ENCODE measurements at places on chromosomes 16 and 17.

GRCh38 chr17:8153525-8153956 lies 1.3 kb upstream of the PER1 start:
- ATAC-seq, result peak; percentile 28

GRCh38 chr16:3115561-3115960 lies 3.2 kb downstream of the ZNF205 start:
- ATAC-seq, result no peak

DNA sequence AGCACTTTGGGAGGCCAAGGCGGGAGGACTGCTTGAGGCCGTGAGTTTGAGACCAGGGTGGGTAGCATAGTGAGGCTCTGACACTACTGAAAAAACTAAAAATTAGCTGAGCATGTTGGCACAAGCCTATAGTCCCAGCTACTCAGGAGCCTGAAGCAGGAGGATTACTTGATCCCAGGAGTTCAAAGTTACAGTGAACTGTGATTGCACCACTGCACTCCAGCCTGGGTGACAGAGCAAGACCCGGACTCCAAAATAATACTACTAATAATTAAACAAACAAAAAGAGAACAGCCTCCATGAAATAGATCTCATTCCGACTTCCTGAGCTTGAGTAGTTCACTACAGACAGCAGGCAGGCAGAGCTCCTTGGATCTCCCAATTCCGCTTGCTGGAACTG lies 2.7 kb upstream of the RBBP6 start:
- no peak for ATAC-seq

DNA sequence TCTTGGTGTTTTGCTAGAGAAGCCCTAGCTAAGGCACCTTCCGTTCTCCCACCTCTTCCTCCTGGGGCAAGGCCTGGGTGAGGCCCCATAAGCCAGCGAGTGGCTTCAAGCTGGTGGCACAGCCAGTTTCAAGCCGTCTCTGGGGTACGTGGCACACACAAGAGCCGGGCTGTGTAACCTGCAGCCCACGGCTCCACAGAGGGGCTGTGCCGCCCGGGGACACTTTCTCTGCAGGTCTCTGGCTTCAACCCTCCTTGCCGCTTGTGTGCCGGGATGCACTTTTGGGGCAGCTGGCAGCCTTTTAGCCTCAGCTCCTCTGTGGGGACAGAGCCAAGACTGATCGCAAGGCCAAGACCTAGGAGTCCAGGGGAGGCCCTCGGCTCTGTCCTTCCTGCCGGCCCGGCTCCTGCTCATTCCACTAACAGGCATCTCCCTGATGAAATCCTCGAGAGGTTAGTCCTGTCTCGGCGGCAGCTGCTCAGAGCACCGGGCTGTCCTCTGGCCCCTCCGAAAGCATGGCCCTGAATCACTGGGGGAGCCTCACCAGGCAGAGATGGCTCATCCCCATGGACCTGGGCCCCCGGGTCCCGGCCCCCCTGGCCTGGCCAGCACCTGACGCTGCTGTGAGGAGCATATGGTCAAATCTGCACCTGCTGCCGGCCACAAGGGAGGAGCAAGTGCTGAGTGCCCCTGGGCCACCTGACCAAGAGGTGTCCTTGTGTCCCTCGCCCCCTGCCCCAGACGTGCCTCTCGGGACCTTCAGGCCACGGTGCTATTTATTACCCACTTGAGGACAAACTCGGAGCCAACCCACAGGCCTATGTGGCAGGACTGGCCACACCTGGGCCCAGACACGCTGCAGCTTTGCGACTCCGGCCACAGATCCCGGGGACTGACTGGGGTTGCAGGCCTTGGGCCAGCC lies 98.5 kb downstream of the METRNL start:
- no peak for ATAC-seq

DNA sequence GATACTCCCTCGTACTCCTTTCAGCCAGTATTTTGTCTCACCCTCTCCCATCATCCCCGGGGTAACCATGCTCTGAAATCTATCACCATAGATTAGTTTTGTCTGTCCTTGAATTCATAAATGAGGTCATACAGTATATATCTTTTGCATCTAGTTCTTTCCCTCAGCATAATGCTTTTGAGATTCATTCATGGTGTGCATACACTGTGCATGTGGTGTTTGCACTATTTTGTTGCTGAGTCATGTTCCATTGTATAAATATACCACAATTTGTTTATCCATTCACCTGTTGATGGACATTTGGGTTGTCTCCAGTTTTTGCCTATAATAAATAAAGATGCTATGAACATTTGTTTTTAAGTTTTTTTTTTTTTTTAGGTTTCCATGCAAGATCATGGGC lies 34.2 kb upstream of the NLRP1 start:
- ATAC-seq, result no peak

DNA sequence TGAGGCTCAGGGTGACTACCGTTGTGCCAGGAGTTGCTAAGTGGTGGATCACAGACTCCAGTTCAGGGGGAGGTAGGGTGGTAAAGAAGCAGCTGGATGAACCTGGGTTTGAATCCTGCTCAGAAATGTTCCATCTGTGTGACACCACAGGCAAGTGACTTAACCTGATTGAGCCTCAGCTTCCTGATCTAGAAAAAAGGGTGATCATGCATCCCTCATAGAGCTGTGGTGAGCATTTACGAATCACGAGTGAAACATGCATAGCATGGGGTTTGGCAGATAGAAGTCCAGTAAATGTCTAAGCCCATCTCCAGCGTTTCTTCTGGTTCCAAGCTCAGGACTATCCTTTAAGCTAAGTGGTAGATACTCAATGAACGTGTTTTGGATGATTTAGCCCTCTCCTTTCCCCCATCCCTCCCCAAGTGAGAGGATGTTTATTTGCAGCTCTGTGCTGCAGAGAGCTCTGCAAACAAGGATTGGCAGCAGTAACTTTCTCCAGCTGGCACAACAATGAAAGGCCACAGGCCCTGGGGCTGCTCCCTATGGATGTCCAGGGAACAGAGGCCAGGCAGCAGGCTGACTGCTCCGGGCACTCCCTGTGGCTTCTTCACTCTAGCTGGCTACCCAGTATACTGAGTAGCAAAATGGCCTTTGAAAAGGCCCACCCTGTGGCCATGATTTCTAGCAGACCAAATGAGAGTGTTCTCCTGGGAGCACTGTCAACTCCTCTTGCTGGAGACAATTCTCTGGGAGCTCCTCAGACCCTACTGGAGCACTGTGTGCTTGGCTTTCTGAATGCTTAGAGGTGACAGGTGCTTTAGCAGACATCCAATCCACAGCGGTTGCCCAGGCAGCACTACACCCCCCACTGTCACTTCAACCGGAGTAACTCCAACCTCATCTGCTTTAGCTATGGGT lies 21.3 kb downstream of the CA4 start:
- ATAC-seq, result peak; percentile 42

DNA sequence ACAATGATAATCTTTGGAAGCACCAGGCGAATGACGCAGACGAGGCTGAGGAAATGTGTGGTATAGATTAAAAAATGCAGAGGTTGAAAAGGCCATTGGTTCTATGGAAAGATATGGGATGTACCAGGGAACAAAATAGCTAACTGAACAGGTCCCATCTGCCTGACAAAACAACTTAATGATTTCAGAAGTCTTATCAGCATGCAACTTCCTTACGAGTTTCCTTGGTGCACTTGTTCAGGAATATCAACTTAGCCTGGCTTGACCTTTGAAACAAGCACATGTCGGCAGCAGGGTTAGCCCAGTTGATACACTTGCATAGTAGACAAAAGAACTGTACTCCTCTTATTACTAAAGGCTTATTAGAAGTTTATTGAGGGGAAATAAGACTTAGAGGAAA lies 90.9 kb upstream of the CDH11 start:
- ATAC-seq, result no peak

DNA sequence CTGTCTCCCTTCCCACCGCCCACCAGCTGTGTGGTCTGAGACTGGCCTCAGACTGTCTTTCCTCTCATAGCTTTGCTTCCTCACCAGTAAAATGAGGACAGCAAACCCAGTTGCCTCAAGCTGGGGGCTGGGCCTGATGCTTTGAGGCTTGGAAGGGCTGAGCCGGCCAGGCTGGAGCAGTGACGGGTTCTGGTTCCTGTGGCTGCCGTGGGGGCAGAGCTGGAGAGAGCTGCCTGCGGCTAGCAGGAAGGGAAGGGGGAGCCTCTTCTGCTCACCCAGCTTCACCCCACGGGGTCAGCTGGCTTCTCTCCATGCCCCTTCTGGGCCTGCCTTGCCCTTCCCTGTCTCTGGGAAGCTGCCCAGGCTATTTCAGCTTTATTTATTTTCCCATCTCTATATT lies 23.7 kb downstream of the LASP1 start:
- peak; percentile 63 for ATAC-seq

- ATAC-seq, result peak; percentile 45
Measured at GRCh38 chr17:7560172-7561027, 1.3 kb upstream of the SENP3 start.

DNA sequence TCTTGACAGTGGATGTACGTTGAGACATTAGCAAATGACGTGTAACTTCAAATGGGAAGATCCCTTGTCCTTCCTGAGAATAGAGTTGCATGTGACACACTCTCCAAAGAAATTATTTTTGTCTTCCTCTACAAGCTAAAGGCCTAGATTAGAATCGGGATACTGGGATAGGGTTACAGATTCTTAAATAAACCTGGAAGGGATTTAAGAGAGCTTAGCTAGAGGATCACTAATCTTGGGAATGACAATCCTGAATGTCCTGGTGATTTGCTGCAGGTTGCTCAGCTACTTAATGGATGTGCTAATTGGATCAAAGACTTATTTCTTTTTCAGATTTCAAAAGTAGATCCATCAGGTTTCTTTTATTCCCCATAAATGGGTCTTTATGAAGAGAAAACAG lies 101.9 kb downstream of the KCNJ2 start:
- ATAC-seq, result no peak

GRCh38 chr16:2205104-2205966 lies at the start of gene MLST8:
MLST8 (plus strand) TSS chr16:2205454; CDS start chr16:2206086, 632 bp downstream.
- ATAC-seq, result peak; percentile 83

GRCh38 chr17:50649042-50649908 lies 14.6 kb downstream of the ABCC3 start:
- ATAC-seq, result no peak

GRCh38 chr17:44909681-44910144 lies 5.6 kb downstream of the GFAP start:
- no peak for ATAC-seq

GRCh38 chr16:48576927-48577326 lies 33.1 kb downstream of the N4BP1 start:
- peak; percentile 99 for ATAC-seq

GRCh38 chr17:63440127-63440769 lies 5.9 kb downstream of the CYB561 start:
- peak; percentile 55 for ATAC-seq

All from activated T-helper 17 cell treated with anti-CD3 and anti-CD28 coated beads, Interleukin-2, amount 50 U/mL, for 72 hours (primary cell).